ENCODE measurements at places on chromosomes 2 and 18. TPM values are rescaled to one million over a fixed set of nuclear protein-coding genes. Genes with fewer than 3 reads are reported as not detected.

Gene KIDINS220
- 32.3 TPM for total RNA-seq

DNA sequence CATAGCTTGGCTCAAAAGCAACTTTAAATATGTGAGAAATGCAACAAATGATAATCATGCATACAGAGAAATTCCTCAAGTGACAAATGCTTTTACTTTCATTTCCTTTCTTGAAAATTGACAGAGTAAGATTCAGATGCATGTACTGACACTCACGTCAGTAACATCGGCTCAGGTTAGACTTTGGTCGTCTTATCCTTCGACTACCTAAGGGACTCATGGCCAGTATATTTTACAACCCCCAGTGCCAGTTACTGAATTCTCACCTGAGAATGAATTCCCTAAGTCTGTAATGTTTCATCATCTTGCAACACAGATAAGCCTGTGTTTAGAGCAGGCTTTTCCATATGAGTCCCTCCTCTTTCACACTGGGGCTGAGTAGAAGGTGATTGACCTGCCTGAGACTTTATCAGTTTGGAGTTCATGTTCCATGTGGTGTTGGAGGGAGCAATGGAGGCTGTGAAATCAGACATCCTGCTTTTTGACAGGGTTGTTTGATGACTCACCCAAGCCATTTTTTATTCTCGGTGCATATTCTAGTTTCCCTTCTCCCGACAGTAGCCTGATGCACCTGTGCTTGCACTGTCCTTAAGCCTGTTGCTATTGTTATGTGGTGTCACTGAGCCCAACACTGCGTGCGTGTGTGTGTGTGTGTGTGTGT is 30.5 kb upstream of the ATP8B1 start:
- no peak for DNase-seq

Gene ADCYAP1
- not detected for total RNA-seq

DNA sequence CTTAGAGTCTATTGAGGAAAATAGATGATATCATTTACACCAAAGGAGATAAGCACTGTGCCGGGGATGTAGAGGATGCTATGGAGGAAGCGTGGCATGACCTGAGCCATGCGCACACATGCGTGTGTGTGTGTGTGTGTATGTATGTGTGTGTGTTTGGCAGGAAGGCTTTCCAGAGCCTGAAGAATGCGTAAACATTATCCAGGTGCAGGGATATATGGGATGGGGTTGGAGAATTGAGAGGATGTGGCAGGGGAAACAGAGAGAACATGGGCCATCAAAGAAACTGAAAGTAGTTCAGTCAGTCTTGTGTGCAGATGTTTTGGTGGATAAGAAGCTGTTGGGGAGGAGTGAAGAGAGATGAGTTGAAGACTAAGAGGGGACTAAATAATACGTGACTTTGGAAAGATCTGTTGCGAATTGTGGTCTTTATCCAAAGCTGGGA is 9.3 kb upstream of the STAT1 start:
- no peak for DNase-seq

DNA sequence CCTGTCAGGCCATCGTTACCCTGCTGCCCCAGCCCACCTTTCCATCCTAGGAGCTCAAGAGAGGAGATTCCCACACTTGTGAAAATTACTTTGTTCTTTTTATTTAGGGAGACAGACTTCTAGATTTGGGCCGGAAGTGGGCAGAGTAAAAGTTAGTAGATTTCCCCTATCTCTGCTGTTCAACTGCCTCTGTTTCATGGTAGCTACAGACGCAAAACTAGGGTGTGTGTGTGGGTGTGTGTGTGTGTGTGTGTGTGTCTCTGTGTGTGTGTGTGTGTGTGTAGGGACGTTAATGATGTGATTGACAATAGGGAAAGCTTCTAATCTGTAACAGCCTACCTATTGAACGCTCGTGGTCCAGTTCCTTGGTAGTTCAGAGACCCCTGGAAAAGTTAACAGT is 438 bp downstream of the PSMA8 start:
- DNase-seq, result no peak

DNA sequence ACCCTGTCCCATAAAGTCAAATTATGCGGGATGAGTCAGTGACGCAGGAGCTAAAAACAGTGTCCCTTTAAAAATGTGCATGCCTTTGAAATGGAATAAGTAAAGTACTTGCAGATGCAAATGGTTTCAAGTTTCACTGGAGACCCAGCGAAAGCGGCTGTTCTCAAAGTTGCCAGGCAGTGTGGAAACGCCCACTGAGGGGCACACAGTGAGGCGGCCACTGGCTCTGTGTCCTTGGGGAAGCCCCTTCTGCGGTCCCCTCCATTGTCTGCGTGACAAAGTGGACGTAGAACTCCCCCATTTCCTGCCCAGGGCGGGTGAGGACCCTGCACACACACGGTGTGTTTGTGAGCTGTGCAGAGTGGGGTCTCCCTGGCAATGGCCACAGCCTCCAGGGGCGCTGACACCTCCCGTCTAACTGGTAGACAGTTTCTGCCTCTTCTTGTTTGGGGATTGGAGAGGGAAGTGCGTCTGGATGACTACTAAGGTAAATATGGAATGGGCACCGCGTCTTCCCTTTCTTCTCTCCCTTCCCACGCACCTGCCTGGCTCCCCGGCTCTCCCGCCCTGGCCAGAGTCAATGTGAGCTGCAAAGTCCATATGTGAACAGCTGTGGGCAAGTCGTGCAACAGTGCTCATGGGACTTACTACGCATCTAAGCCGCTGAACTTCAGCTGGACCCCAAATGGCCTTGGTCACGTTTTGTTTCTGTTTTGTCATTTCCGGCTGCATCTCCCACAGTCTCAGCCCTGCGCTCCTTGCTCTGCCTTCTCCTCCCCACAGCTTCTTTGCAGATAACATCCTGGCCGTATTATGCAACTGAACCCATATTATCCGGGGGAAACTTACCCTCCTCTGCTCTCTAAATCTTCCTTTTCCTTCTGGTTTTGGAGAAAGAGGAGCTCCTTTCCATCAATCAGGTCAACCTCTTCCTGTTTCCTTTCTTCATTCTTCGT is 33.7 kb upstream of the ZNF516 start:
- DNase-seq, result no peak

Gene TLX2
- total RNA-seq, result not detected

DNA sequence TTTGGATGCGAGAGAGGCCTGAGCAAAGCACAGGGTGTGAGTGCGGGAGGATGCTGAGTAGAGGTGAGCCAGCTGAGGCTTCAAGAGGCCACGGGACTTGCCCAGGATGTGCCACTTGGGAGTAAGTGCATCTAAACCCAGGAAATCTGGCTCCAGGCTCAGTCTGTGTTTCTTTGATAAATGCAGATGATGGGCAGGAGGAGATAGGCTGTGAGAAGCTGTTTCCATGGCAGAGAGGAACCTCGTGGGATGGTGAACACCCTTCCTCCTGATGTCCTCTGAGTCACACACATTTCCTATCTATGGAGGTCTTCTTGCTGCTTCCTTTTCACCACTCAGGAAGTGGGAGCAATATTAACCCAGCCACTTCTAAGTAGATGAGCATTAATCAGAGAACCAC is 38.4 kb upstream of the CELF4 start:
- DNase-seq, result no peak

DNA sequence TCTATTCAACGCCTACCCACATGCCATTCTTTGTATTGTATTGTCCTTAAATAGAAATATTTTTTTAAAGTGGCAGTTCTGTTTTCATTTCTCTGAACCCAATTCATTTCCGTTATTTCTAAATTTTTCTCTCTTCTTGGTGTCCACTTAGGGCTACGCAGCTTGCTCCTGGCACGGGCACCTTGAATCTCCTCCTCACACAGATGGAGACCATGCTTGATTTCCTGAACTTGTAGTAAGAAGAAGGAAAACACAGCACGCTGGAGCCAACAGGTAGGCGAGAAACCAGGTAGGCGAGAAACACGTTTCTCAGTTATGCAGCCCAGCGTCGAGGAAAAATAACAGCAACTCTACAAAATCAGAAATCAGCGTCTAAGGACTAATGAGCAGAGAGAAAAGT is 428.9 kb downstream of the STK39 start:
- no peak for DNase-seq

DNA sequence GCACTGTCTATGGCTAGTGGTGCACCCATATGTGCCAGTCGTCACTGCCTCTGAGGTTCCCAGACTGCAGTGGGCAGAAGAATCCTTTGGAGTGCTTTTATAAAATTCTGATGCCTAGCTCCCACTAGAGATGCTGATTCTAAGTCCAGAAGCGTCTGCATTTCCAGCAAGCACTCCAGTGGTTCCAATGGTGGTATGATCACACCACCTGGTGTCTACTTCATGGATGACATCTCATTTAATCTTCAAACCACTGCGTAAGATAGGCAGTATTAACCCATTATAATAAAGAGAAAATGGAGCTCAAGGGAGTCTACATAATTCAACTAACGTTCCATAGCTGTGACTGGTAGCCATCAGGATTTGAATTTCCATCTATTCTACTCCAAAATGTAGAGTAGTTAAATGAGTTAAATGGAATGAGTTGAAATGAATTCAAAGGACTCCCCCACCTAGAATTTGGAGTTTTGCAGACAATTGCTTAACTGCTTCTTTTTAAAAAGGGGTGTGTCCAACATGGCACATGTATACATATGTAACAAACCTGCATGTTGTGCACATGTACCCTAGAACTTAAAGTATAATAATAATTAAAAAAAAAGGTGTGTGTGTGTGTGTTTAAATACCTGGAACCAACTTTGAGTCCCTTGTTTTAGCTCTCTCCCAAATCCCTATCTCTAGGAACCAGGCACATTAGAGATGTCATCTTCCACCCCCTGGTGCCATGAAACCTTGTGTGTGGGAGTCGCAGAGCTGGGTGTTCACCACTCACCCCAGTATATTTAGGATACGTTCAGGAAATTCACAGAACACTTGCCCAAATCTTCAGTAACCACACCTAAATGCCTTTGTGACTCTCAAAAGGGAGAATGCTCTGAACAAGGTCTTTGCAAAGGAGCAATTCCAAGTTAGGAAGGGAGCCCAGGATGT is 14.1 kb downstream of the LAMA3 start:
- DNase-seq, result peak; percentile 26

- no peak for DNase-seq
These were observed 23.0 kb downstream of the ARHGAP15 start for GRCh38 chr2:143152219-143152618.

- no peak for DNase-seq
These were observed 84.9 kb downstream of the MOGAT1 start for GRCh38 chr2:222756362-222756831.

- DNase-seq, result no peak
These were observed 14.4 kb downstream of the RAB12 start for GRCh38 chr18:8623549-8624106.

GRCh38 chr2:216553093-216553478 is 54.4 kb downstream of the RPL37A start:
- DNase-seq, result no peak

DNA sequence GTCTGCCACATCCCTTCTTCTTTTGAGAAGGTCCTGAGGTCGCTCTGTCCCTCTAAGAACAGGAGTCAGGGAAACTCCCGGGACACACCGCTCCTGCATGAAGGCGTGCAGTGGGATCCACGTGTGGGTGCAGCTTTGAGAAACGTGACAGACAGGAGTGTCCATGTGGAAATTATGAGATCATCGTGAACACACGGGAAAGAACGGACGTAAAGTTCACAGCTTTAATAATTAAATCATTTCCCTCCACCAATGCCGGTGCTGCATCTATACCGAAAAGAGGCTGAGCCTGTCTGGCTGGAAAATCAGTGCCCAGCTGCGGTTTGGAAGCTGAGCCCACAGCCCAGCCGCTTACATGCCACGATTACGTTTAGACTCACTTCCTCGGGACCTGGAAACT is 372.4 kb upstream of the SALL3 start:
- no peak for DNase-seq

DNA sequence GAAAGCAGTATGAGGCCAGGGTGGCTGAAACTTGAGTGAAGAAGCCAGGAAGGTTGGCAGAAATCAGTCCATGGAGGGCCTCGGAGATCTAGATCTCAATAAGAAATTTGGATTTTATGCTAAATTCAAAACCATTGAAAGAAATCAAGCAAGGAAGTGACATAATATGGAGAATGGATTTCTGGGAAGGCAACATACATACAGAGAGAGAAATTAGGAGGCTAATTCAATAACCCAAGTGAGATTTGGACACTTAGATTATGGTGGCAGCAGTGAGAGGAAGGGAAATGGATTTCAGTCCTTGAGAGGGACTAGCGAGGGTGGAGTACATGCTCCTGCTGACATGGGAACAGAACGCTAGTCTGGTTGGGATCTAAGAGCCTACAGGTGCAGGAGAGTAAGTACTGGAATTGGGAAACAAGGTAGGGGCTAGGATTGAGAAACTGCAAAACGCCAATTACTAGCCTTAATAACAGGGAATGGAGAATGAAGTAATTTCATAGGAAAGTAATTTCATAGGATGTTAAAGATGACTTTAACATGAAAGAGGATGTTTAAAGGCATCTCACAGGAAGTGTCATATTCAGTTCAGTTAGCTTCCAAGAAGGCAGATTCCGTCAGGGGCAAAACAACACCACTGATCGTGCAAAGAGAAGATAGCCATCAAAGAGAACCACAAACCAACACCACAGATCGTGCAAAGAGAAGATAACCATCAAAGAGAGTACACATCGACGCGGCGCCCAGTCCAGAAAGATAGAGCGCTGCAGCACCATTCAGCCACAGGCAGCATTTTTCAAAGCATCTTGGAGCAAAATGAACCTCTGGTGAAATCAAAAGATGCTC is 27.2 kb downstream of the CDKL4 start:
- DNase-seq, result no peak

DNA sequence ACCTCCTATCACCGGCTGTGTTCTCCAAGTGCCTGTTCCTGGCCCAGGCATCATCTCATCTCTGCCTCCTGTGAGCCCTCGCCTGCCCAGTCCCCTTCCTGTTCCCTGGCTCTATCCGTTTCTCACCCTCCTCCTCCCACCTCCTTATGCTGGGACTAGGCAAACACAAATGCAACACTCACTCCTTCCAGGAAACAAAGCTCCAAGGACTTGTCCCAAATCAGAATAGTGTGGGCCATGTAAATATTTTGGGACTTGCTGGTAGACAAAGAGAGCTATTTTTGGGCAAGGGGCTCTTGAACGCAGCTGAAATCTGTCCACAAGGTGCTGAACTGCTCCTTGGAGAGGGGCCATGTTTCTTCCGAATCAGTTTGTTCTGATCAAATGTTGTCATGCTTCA is 25.3 kb downstream of the MBP start:
- no peak for DNase-seq

DNA sequence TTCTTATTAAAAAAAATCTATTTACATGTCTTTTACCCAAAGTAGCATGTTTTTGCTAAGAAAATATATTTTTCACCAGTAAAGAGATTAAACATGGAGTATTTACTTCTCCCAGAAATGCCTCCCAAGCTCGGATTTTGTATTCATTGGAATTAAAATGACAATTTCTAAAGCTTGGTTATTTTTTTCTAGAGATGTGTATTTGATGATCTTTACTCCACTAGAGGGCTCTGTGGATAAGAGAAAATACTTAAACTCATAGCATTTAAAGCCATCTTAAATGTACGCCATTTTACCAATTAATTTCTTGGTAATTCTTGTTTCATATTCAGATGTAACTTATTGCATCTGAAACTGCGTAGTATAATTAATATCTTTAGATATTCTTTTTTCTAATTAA is 461.4 kb downstream of the GALR1 start:
- DNase-seq, result peak; percentile 8

GRCh38 chr2:157853211-157853610 is 22.9 kb downstream of the ACVR1 start:
- no peak for DNase-seq
